HT-29 (cell line): ENCODE measurements at places on chromosomes 4 and X.

DNA sequence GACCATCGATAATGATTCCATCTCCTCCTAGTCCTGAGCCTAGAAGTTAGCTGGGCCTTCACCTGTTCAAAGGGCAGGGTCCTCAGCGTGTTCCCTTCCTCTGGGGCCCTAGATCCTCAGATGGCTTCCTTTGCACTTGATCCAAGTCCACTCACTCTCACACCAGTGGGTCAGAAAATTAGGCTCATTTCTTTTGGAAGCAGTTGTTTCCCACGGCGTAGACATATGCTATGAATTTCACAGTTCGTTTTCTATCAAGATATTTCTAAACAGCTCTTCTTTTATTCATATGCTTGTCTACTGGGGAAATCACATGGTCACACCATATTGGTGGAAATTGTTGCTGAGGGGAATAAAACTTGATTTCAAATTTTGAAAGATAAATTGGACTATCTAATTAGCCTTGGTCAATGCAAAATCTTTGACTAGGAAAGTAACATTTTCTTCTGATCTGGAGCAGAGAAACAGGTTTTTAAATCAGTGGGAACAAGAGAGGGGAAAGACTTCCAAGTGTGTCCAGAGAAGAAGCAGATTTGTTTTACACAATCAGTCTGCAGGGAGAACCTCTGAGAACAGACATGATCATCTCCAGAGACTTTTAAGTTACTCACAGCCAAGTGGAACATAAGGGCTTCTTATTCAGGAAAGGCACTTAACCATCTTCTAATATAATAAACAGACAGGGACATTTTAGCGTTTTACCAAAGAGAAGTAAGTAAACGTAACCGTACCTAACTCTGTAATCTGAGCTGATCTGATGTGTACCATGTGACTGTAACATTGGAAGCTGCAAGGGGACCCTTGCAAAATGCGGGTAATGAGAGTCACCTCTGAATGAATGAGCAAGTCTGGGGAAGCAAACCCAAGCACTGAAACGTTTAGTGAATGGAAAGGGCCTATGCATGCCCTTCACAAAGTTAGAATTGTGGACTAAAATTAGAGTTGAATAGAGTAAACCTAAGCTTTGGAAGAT is 455.7 kb upstream of the FAT1 start:
- DNase-seq = no peak

GRCh38 chr4:168475745-168476144 is 4.5 kb downstream of the DDX60L start:
- no peak for DNase-seq

DNA sequence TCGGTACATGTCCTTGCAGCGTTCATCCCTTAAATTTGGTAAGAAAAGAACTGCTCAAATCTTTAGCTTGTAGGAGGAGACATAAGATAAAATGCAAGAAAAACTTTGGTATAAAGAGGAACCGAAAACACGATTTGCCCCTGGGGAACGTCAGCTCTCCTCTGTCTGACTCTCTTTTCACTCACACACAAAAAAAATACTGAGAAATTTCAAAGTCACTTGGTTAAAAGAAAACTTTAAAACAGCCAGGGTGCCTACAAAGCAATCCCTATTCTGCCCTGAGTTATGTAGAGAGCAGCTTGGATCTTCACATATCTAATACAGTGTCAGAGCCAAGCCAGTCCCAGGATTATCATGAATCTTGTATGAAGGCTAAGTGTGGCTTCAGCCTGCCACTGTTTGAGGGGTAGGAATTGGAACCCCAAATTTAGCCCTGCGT is 248.5 kb upstream of the CXXC4 start:
- DNase-seq = no peak

GRCh38 chrX:455199-455598 is 68.5 kb upstream of the PPP2R3B start:
- no peak for DNase-seq

DNA sequence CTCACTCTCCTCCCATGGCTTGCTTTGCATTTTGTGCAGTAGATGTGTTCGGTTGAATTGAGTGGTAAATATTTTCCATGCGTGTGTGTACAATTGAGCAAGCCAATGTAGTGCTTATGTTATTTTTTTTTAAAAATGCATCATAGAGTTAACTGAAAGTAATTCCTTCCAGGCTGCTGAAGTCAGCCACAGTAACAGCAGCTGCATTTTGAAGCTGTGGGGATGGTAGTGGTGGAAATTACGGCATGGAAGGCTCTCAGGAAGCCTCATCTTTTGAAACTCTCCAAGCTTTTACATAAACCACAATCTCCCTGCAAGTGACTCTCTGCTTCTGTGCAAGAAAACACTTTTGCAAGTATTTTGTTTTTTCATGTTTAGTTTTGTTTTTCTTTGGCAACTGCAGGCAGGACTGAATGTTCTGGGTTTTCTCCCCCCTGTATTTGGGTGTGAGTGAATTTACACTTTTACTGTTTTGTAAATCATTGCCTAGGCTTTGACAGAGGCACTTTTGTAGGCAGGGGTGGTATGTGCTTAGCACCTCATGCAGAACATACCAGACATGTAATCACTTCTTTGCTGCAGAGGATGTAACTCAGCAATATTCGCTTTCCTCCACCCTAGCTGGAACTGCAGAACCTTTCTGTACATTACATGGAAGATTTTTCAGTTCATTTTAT is 56.2 kb downstream of the LRRC66 start:
- DNase-seq = no peak

- DNase-seq = no peak
Measured at GRCh38 chr4:7050481-7051143, 7.4 kb downstream of the TADA2B start.

- DNase-seq = no peak
Measured at GRCh38 chr4:123092586-123092985, 170.2 kb upstream of the NUDT6 start.

DNA sequence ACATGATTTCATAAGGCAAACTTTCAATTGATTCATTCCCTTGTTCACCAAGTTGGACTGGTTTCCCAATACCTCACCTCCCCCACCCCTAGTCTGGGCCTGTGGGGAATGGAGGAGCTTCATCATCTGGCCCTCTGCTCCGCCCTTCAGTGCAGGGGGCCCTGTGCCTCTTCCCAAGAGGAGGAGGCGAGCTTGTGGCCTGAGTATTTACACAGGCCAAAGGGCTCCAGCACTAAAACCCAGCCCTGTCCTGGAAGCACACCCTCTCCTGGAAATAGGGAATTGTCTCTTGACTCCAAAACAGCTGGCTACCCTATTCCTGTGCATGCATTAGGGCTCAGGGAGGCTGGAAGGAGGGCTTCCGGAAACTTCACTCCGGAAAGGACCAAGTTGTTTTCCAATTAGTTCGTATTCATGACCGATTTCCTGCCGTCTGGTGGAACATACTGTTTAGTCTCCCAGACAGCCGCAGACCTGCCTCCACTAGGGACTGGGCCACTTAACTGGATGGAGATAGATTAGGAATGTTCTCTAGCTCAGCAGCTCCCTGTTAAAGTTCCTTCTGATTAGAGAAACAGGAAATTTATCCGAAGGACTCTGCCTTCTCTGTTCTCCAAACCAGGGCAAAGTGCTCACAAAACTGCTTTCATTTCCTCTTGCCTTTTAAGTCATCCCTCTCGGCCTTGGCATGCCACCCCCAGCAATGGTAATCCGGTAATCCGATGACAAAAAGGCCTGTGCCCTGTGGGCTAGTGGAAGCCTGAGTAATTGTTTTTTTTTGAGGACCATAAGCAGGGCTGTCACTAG is 5.8 kb downstream of the SRPX2 start:
- peak; percentile 42 for DNase-seq

DNA sequence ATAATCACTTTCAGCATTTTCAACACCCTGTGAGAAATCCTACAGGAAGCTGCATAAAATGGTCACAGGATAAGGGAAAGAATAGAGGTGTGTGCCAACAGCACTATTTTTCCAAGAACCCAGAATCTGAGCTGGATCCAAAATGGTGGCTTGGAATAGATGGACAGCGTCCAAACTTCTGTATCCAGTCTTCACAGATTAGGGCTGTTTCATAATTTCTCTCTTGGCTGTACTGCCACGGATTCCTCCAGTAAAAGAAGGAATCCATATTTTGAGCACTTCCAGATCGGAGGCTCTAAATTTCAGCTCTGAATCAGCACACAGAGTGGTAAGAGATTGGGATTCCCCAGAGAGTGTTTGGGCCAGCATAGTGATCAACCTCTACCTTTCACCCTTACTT is 12.2 kb downstream of the MAOB start:
- no peak for DNase-seq

DNA sequence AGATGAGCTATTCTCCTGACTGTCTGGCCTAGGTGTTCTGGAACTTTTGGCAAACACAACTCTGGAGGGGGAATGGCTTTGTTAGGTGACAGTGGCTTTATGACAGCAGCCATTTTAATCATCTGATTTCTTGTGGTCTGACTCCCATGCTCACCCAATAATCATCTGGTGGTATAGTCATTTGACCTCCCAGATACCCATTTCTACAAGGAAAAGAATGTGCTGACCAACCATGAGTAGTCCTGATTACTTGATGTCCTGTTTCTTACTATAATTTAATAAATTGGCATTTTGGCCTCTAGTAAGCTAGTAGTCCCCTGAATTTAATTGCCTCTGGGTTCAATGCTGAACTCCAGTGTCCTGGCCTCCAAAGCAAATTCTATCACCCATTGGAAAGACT is 109.9 kb upstream of the DUSP21 start:
- DNase-seq = no peak

DNA sequence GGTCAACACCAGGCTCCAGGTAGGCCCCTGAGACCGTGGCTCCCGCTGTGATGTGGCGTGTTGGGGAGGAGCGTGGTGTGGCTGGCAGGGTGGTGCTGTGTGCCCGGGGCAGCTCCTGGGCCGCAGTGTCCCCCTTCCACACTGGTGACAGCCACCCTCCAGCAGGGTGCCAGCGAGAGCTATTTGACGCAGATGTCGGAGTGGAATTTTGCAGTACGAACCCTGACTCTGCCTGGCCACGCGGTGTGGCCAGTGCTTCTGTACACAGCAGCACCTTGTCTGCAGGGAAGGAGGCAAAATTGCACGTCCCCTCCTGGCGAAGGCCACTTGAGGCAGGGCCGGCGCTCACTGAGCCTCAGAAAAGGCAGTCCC is 53.2 kb downstream of the CPZ start:
- no peak for DNase-seq

DNA sequence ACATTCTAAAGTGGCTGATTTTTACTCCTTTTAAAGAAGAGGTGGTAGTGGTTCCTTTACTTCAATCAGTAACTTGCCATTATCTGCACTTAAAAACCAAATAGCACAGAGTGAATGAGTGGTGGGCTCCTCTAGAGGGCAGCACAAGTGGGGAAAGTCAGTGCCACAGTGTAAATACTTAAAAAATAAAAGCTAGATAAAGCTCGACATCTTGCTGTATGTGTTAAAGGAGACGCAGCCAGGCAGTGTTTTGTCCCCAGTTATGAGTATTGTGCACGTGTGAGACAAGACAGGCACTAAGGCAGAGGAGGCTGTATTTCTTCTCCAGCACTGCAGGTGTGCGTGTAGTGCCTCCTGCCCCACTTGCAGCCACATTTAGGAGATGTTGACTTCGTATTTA is 24.6 kb downstream of the NAP1L5 start:
- DNase-seq = peak; percentile 53

- no peak for DNase-seq
Measured at GRCh38 chr4:151675411-151675971, 85.3 kb downstream of the GATB start.

DNA sequence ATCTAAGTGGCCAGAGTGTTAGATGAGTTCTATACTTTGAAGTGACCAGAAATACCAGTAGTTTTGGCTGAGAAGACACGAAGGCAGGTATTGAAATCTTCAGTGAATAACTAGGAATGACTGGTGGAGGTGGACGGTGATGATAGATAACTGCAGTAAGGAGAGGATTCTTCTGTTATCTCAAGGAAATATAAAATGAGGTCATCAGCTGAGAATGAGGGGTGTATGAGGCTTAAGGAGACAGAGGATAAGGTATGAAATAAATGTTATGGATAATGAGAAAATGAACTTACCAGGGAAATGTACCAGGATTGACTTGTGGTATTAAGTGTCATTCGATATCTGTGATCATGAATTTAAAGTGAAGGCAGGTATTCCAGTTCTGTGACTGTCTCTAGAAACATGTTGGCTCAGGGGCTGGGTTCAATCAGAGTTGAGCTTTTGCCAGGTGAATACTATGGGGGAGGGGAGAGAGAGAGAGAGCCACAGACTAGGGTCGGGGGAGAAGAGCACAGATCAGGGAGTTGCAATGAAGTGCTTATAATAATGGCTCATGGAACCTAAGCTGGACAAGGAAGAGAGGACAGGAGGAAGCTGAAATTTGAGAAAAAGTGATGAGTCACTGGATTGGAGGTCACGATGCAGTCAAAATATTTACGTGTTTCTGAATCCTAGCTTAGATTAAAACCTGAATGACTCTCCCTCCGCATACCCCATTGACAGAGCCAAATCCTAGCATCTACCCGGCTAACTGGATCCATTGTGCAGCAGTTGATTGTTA is 37.5 kb upstream of the BRS3 start:
- DNase-seq = no peak

DNA sequence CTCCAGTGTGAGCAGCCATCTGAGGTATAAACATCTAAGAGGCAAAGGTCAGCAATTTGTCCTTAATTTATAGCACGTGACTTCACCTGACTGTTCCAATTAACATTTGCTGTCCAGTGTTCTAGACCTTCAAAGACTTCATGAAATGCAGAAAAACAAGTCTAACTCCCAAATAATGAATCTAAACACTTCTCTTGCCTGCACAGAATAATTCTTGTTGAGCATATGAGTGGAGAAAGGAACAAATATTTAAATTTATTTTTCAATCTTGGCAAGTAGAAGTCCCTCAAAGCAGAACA is 12.0 kb downstream of the RFC1 start:
- peak; percentile 6 for DNase-seq

GRCh38 chrX:136395271-136395670 is 92.5 kb upstream of the BRS3 start:
- no peak for DNase-seq

GRCh38 chrX:15815779-15816437 is 25.6 kb downstream of the ZRSR2 start:
- DNase-seq = peak; percentile 33

DNA sequence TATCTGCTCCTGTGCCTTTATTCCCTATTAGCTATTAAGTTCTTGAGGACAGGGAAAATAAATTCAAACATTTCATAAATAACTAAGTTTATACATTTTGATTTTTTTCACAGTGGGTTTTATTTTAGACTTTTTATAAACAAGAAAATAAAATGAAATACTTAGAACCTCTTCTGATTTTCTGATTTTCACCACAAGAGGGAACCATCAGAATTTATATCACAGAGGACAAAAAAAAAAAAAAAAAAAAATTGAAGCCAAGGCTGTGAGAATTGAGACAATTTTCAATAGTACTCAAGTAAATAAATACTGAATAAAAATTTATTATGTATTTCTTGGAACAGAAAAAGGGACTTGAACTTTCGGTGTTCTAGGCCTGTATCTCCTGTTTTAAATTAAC is 288.1 kb downstream of the SH3BGRL start:
- DNase-seq = peak; percentile 30
